ENCODE measurements at places on chromosomes 12 and 14.
A peak's percentile ranks its signal among the peaks of the same experiment; 100 is the strongest.

- DNase-seq, result no peak
Observed at GRCh38 chr12:101685092-101685491, 12.3 kb upstream of the CHPT1 start.

DNA sequence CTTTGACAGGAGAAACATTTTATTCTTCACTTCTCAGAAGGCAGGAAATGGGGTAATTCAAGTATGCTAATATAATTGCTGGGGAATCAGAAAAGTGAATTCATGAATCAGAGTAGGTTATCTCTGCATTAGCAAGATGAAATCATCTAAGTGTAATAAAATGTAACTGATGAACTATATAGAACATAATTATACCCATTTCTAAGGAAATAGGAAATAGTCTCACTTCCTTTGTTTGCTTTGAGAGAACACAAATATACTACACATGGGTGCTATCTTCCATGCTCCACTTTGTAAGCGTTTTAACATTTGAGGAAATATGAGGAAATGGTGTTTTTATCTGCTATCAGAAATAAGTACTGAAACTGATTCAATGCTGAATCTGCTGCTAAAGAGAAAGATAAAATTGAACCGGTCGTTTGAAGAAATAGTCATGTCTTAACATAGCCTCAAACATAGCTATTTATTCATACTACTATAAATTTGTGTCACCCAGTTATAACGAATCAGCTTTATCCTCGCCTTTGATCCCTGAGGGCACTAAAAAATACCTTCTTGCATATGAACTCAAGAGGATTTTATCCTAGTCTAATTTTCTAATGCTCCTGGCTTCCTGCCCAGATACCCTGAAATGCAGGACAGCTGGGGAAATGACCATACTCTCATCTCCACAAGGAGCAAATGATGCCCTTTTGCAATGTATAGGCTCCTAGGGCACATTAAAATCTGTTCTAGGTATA, 696.0 kb downstream of the C12orf50 start:
- DNase-seq, result no peak

DNA sequence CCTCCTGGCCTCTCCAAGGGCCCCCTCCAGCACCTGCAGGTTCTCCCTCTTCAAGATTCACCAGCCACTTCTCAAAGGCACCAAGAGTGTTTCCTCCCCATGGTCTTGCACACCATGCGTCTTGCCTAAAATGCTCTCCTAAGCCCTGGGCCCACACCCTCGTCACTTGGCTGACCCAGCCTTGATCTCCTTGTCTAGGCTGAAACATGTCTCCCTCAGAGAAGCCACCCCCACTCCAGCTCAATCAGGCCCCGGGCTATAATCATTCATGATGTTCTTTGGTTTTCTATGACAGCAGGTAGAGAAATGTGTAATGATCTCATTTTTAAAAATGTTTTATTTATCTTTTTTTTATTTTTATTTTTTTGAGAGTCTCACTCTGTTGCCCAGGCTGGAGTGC, 88.1 kb downstream of the EFCAB11 start:
- DNase-seq, result no peak

- DNase-seq, result no peak
Observed at GRCh38 chr12:20050221-20050620, 318.1 kb upstream of the PDE3A start.

- DNase-seq, result no peak
Observed at GRCh38 chr12:47527816-47528215, 178.0 kb downstream of the RPAP3 start.

- DNase-seq, result no peak
Observed at GRCh38 chr12:109255377-109255776, 53.7 kb downstream of the FOXN4 start.

DNA sequence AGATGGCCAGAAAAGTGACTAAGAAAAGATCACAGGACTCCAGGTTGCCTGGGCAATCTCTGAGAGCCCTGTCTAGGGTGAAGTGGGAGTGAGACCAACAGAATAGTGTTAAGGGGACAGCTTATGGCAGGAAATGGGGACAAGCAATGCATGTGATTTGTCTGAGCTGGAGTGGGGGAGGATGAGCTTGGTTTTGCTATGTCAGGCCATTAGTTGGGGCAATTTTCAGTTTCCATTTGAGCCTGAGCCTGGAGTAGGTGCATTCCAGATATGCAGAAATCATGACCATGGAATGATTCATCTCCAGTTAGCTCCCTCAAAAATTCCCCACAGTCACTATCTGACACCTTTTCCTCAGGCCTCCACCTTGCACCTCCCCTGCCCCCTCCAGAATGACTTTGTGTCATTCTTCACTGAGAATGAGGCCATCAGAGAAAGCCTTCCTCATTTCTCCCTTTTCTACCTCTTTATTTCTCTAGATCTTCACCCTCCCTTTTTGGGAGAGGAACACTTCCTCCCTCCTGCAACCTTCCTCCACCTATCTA, 150.9 kb upstream of the PLEKHG7 start:
- no peak for DNase-seq

DNA sequence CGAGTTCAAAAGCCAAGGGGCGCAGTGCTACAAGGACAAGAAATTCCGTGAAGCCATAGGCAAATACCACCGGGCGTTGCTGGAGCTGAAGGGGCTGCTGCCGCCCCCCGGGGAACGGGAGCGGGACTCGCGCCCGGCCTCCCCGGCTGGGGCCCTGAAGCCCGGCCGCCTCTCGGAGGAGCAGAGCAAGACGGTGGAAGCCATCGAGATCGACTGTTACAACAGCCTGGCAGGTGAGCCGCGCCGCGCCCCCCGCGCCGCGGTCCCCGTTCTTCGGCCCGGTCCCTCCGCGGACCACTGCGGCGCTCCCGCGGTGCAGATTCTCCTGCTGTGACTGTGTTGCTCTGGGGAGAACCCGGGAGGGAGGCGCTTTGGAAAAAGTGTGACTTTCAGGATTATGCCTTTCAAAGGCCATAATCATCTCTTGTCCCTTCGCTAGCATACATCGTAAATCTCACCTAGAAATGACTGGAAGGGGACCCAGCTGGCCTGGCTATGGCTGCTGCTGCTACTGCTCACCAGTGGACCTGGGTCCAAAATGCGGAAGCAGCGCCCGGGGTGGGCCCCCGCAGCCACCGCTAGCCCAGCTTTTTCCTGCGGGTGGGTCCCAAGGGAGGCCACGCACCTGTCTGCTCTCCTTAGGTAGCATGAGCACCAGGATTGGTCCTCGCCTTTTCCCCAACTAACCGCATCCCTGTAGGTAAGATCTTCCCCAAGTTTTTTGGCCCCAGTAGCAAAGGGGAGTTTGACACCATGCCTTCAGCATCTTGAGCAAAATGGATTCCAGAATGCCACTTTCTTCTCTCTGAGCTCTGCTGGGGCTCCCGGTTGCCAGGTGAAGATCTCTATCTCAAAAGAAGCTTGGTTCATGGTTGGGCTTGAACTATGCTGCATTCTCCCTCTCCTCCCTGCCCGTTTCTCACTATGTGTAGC, 853 bp downstream of the TTC9 start:
- peak; percentile 57 for DNase-seq

DNA sequence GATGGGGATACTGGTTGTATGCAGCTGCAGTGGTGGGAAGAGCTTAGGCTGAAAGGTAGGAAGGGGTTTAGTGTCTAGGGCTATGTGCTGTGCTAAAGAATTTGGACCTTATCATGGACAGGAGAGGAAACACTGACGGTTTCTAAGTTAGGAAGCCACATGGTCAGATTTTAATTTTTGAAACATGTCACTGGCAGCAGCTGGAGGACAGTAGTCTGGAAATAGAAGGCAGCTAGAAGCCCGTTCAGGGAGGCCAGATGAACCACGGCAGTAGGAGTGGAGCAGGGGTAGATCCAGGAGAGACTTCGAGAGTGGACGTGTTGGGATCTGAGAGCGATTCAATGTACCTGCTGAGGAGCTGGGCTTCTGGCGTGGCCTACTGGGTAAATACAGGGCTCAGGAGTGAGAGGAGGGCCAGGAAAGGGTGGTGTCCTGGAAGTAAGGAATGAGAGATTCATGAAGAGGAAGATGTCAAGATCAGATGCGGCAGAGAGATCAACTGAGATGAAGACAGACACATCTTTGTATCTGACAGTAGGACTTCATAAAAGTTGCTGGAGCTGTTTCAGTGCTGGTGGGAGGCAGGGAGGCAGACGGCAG, 64.9 kb downstream of the PRKCH start:
- no peak for DNase-seq

- DNase-seq, result no peak
Observed at GRCh38 chr14:33782923-33783322, 168.0 kb downstream of the EGLN3 start.

GRCh38 chr12:112792301-112792700, 753 bp downstream of the RPH3A start:
- no peak for DNase-seq

Data from CD4-positive, alpha-beta T cell treated with Interleukin-15 for 1 hour (primary cell).